ENCODE measurements at places on chromosomes 12 and 14. TPM values are rescaled to one million over a fixed set of nuclear protein-coding genes. Genes with fewer than 3 reads are reported as not detected.

The ACVR1B gene
- total RNA-seq: 8.7 TPM

The NABP2 gene
- total RNA-seq: 59.0 TPM

The RAB5B gene
- total RNA-seq: 35.7 TPM

The TMEM30B gene
- total RNA-seq: 2.8 TPM

The C14orf39 gene
- total RNA-seq: not detected

The TBX3 gene
- not detected for total RNA-seq

The GRIP1 gene
- 2.2 TPM for total RNA-seq

The CCDC196 gene
- total RNA-seq: not detected

The ABHD12B gene
- total RNA-seq: not detected

The A2ML1 gene
- not detected for total RNA-seq

The GDF3 gene
- not detected for total RNA-seq

The BHLHE41 gene
- not detected for total RNA-seq

The PAN2 gene
- total RNA-seq: 82.7 TPM

The OR4N2 gene
- not detected for total RNA-seq

The GOLGA3 gene
- 29.1 TPM for total RNA-seq

The FBRSL1 gene
- 36.3 TPM for total RNA-seq

The NXPH4 gene
- 0.25 TPM for total RNA-seq

The RAD51AP1 gene
- total RNA-seq: 69.5 TPM

The COCH gene
- 1.3 TPM for total RNA-seq

The DAO gene
- not detected for total RNA-seq

The SLC7A7 gene
- total RNA-seq: 1.1 TPM

The ADGRD1 gene
- total RNA-seq: not detected

The PIANP gene
- total RNA-seq: 0.21 TPM

The FAM186B gene
- 0.12 TPM for total RNA-seq

The SPRYD3 gene
- total RNA-seq: 20.1 TPM

The SPX gene
- total RNA-seq: 0.50 TPM

The TEDC1 gene
- 27.8 TPM for total RNA-seq
